ENCODE measurements at places on chromosomes 5 and 9. TPM values are rescaled to one million over a fixed set of nuclear protein-coding genes. Genes with fewer than 3 reads are reported as not detected.

Gene SOX30
- total RNA-seq, result not detected

Gene C6
- 50.8 TPM for total RNA-seq

- peaks cover 51% of the 10 kb centered on the region for H3K4me1 ChIP-seq
- H3K4me3 ChIP-seq, result no peak overlapping the region
- H3K27me3 ChIP-seq, result no peaks in the 10 kb centered on the region
These were observed 38.4 kb downstream of the RCL1 start for GRCh38 chr9:4831119-4831518.

- H3K27ac ChIP-seq, result peak overlapping the region; percentile 38
- peaks cover 6% of the 10 kb centered on the region for H3K4me1 ChIP-seq
- no peak for DNase-seq
These were observed 23.7 kb downstream of the NAIF1 start for GRCh38 chr9:128043467-128043868.

DNA sequence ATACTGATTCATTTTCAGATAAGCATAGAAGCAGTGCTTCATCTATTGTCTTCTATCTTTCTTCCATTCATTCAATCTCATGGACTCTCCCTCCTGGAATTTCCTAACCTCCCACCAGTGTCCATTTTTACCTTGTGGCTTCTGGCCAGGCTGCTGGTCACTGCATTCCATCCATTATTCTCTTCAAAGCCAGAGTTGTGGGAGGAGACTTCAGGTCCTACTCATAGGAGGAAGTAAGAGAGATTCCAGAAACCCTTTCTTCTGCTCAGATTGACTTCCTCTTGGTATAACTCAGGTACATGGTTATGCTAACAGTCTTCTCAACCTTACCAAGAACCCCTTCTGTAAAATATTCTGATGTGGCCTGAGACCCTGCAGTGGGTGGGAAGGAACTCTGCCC is 153.3 kb upstream of the SLC12A2 start:
- no peak overlapping the region for H3K27ac ChIP-seq
- no peaks in the 10 kb centered on the region for H3K36me3 ChIP-seq
- H3K4me1 ChIP-seq, result peaks cover 10% of the 10 kb centered on the region
- DNase-seq, result peak; percentile 32

DNA sequence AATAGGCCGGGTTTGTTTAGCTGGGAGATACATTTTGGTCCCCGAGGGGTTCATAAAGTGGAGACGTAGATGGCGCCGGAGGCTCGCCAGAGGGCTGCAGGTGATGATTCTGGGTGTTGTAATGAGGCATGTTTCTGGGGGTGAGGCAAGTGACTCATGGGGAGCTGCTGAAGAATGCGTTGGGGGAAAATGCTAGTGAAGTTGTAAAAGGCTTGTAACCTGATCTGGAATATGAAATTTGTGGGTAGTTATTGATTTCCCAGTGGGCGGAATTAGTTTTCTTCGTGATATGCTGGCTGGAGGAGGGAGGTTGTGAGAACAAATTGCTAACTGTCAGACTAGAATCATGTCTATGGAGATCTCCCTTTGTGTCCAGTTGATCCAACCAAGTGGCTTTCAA is 158.3 kb downstream of the DOCK2 start:
- H3K27ac ChIP-seq, result no peak overlapping the region
- no peak overlapping the region for H3K4me3 ChIP-seq
- no peaks in the 10 kb centered on the region for H3K36me3 ChIP-seq

DNA sequence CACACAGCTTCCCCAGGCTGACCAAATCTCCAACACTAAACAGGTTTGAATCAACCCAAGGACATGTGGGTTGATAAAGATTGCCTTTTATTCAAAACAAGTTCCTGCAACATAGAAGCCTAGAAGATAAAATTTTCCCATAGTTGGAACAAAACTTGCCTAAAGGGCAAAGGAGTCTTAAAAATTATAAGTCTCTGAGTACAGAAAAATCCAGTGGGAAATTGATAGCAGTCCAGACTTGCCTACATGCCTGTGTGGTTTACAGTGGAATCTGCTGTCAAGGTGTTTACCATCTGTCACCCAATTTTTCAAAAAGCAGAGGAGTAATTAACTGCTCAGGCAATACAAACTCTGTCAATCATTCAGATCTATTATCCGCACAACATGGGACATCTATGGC is 168.2 kb downstream of the PPP2R2B start:
- H3K4me1 ChIP-seq, result no peaks in the 10 kb centered on the region
- H3K36me3 ChIP-seq, result no peaks in the 10 kb centered on the region
- DNase-seq, result no peak
- H3K4me3 ChIP-seq, result no peak overlapping the region
- H3K27me3 ChIP-seq, result no peaks in the 10 kb centered on the region
